T-helper 1 cell (primary cell): ENCODE measurements at places on chromosomes 13 and 19.
A peak's percentile ranks its signal among the peaks of the same experiment; 100 is the strongest.

- peak; percentile 29 for DNase-seq
Measured at GRCh38 chr19:18478545-18479311, 40.8 kb upstream of the ISYNA1 start.

GRCh38 chr19:43820098-43820883 lies 6.8 kb upstream of the ZNF283 start:
- peak; percentile 8 for DNase-seq

GRCh38 chr13:66312312-66313087 lies 917.6 kb downstream of the PCDH9 start:
- DNase-seq = no peak

GRCh38 chr19:6723108-6723618 lies 2.7 kb upstream of the C3 start:
- DNase-seq = no peak

DNA sequence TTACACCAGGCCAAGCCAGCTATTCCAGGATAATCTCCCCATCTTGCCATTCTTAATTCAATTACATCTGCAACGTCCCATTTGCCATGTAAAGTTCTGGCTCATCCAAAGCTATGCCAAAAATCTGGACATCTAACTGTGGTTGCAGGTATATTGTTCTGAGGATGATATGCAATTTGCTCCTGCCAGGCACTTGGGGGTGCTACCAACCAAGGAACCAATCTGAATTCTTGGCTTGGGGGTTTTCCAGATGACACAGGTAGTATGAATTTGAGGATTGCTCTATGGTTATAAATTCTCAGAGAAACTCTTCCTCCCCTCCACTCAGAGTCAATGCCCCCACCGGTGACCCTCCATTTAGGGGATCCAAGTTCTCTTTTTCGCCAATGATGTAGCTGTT lies 33.0 kb downstream of the CRYL1 start:
- DNase-seq = no peak

DNA sequence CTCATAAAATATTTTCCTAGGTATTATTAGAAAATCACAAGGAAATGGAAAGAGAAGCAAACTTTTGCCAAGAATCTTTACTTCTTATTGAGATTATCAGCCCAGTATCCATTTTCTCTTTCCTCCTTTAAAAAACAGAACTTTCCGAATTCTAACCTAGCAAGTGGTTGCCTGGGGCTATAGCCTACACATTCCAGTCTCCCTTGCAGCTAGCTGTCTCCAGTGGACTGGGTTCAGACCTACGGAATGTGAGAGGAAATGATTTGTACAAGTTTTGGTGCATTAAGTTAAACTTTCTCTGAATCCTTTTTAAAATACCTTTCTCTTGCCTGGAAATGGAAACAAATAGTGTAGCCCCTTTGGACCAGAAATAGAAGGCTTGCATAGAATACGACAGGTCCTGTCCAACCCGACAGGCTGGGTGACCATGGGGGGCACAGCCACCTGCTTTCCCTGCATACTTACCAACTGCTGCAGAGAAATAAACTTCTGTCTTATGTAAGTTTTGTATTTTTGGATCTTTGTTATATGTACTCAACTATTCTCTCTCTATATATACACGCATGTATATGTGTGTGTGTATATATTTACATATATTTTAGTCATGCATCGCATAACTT lies 185.9 kb downstream of the NALCN start:
- no peak for DNase-seq

DNA sequence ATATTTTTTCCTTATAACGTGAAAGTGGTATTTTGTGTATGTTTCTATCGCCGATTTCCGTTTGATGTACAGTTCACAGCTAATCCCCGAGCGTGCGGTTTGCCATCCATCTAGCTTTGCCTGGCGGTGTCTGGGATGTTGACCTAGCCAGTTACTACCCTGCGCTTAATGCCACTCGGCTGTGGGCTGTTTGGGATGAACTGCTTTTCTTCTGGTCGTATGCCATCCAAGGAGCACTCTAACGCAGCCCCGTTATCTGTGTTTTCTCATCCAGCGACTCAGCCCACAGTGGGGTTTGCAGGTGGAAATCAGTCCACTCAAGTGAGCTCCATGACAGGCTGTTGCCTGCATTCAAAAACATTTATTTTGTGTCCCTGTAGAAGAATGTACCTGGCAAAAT lies 512.3 kb downstream of the MYO16 start:
- no peak for DNase-seq

GRCh38 chr13:19158006-19158405 lies 23.6 kb downstream of the TUBA3C start:
- DNase-seq = no peak

DNA sequence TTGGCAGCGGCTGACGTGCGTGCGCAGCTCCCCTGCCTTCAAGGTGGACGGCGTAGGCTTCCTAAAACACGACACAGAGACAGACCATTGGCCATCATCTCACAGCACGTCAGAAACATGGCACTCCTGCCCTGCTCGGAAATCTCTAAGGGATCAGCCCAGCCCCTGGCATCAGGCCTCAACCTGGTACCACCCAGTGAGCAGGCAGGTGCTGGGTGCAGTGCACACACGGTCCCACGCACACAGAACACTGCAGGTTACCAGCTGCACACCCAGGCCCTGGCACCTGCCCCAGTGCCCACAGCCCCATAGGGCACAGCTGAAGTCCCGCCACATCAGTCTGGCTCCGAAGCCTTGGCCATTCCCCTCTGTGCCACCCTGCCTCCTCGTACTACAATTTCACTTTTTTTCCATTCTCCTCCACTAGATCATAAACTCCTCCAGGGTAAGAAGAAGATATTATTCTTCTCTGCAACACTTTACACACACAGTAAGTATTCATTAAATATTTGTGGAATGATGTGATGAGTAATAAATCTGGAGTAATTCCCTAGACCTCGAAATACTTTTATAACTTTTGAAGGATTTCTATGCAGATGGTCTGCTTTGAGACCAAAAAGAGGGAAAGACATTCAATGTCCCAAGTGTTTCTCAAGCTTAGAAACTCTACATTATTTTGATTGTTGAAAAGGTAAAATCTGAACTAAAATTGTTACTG lies 156.4 kb downstream of the COL4A1 start:
- no peak for DNase-seq

DNA sequence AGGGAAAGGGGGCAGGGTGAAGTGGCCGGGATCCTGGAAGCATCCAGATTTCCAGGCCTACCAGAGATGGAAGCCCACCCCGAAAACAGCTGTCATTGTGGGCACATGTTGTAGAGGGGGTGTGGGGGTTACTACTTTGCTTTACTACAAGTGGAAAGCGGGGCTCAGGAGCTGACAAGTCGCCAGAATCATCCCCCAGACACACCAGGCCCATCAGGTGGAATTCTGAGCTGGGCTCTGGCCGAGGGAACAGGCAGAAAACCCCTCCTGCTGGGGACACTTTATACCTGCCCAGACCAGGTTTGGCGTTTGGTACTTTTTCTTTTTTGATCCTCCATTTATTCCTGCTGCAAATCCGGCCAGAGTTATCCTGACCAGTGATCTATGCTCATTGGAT lies 3.8 kb downstream of the CDX2 start:
- no peak for DNase-seq

DNA sequence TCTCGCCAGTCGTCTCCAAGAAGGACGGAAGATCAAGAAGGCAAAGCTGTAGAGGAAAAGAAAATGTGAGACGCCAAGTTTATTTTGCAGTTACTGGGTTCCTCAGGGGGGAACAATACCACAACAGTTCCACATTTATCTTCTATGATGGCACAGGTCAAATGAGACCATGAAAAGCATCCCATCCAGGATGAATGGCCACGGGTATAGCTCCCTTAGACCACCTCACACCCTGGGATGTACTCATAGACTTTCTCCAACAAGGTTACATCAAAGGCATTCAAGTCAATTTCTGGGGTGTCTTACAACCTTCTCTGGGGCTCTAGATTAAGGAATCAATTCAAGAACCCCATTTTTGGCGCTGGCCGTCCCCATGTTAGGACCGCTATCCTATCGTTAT lies 4.5 kb downstream of the PEG3 start:
- no peak for DNase-seq

- DNase-seq = no peak
Measured at GRCh38 chr13:111323950-111324651, 3.7 kb downstream of the TEX29 start.

DNA sequence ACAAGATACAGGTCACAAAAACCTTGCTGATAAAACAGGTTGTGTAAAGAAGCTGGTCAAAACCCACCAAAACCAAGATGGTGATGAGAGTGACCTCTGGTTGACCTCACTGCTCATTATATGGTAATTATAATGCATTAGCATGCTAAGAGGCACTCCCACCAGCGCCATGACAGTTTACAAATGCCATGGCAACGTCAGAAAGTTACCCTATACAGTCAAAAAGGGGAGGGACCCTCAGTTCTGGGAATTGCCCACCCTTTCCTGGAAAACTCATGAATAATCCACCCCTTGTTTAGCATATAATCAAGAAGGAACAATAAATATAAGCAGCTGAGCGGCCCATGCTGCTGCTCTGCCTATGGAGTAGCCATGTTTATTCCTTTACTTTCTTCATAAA lies 434.1 kb downstream of the ZNF536 start:
- no peak for DNase-seq

- no peak for DNase-seq
Measured at GRCh38 chr19:28841531-28841930, 371.4 kb downstream of the UQCRFS1 start.

DNA sequence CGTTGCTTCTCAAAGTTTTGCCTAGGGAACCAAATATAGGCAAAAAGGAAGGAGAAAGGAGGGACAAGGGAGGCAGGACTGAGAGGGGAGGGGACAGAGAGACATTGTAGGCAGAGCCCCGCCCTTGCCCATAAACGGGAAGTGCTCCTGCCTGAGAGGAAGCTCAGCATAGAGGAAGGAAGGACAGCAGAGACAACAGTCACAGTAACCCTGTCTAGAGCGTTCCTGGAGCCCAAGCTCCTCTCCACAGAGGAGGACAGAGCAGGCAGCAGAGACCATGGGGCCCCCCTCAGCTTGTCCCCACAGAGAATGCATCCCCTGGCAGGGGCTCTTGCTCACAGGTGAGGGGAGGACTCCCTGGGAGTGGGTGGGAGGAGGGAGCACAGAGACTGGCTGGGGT lies at the start of gene CEACAM21:
Gene CEACAM21 (plus strand): TSS at position 169 of the 400 bp plus-strand sequence. CDS start 109 bp downstream, at position 278.
- peak; percentile 32 for DNase-seq

GRCh38 chr19:52274191-52274590 lies 4.8 kb downstream of the ZNF766 start:
- no peak for DNase-seq

DNA sequence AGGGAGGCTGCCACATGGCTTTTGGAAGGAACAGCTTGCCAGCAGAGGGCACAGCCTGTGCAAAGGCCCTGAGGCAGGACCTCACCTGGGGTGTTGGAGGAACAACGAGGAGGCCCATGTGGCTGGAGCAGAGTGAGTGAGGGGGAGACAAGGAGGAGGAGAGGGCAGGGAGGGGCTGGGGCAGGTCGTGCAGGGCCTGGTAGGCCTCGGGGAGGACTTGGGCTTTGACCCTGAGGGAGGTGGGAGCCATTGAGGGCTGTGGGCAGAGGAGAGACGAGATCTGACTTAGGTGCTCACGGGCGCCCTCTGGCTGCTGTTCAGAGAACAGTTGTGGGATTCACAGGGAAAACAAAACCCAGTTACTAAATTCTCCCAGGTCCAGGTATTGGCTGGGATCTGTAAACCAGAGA lies 25.2 kb downstream of the ZNRF4 start:
- peak; percentile 9 for DNase-seq

DNA sequence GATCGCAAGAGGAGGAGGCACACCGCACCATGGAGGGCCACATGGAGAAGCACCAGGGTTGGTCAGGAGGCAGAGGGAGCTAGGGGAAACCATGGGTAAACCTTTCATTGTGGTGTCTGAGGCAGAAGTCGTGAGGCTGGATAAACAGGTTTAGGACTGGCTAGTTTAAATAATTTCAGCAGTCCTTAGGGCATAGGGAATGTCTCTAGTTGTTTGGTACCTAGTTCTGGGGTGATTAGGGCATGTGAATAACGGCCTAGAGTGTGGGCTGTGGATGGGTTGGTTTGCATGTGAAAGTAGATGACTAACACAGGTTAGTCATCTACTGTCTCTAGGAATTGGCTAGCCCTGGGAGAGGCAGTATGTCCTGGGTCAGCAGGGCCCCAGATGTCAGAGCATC lies 102.3 kb downstream of the STOML3 start:
- DNase-seq = no peak

GRCh38 chr13:108195146-108195545 lies 20.2 kb downstream of the LIG4 start:
- no peak for DNase-seq

DNA sequence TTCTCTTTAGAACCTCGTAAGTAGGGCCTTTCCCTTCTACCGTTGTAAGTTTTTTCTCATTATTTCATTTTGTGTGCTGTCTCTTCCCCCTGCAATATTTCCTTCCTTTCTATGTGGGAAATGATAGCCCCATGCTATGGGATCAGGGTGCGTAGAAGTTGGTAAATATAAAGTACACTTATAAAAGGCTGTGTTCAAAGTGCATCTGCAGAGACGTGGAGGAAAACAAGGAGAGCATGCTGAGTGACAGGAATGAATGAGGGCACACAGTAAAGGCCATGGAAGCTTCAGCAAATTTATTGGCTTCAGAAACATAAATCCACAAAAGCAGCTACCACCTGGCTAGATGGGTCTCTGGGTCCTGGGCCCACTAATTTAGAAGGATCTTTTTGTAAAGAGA lies 21.6 kb upstream of the SPRY2 start:
- DNase-seq = no peak

DNA sequence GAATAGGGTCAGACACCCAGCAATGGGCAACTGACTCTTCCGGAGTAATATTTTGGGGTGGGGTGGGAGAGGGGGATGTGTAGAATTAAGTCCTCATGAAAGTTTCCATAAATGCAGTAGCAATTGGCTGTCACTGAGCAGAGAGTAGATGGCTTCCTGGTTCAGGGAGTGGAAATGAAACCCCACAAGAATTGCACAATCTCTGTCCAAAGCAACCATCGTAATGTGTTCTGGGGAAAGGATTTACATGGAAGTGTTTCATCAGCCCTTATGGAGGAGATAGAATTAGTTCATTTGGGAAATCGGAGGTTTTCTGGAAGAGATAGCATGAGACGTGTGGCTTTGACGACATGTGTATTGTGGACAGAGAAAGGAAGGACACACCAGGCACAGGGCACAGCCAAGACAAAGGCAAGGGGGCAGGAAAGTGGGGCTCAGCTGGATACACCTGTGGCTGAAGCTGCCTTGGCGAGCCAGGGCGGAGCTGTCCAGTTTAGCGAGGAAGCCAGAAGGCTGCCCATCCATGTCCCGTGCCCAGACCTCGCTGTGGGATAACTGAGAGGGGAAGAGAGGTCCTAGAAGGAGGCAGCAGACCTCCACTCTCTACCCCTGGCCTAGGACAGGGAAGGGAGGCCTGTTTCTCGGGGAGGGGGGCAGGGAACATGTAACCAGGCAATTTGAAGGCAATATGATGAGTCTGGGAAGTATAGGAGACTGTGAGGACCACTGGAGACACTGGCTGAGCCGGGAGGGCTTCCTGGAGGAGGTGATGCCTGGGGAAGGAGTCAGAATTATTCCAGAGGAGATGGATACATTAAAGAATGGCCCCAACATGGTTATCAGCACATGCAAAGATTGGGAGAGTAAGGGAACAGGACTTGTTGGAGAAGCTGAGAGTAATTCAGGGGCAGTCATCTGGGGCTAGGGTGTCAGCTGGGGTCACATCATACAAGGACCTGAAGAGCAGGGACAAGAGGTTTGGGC lies 2.6 kb upstream of the CLEC4G start:
- DNase-seq = no peak

GRCh38 chr13:39132286-39133230 lies 94.3 kb downstream of the NHLRC3 start:
- no peak for DNase-seq
